ENCODE measurements at places on chromosomes 6 and 20. TPM values are rescaled to one million over a fixed set of nuclear protein-coding genes. Genes with fewer than 3 reads are reported as not detected.

SLC17A3 gene
- not detected for total RNA-seq

GCNT2 gene
- total RNA-seq, result 0.43 TPM

CDC5L gene
- total RNA-seq, result 27.2 TPM

BTN1A1 gene
- not detected for total RNA-seq

HDGFL1 gene
- not detected for total RNA-seq

GTF2H4 gene
- 9.4 TPM for total RNA-seq

LGSN gene
- not detected for total RNA-seq

EBF4 gene
- 1.1 TPM for total RNA-seq

RIPPLY2 gene
- total RNA-seq, result not detected

CST3 gene
- total RNA-seq, result 191 TPM

IL17F gene
- not detected for total RNA-seq

ZNF165 gene
- total RNA-seq, result 0.22 TPM

AURKA gene
- total RNA-seq, result 102 TPM

RPS21 gene
- 472 TPM for total RNA-seq

SLC22A7 gene
- total RNA-seq, result not detected

REPS1 gene
- total RNA-seq, result 35.9 TPM

Data from placental pericyte (primary cell).